ENCODE measurements at places on chromosomes 3 and 15.
A peak's percentile ranks its signal among the peaks of the same experiment; 100 is the strongest.

DNA sequence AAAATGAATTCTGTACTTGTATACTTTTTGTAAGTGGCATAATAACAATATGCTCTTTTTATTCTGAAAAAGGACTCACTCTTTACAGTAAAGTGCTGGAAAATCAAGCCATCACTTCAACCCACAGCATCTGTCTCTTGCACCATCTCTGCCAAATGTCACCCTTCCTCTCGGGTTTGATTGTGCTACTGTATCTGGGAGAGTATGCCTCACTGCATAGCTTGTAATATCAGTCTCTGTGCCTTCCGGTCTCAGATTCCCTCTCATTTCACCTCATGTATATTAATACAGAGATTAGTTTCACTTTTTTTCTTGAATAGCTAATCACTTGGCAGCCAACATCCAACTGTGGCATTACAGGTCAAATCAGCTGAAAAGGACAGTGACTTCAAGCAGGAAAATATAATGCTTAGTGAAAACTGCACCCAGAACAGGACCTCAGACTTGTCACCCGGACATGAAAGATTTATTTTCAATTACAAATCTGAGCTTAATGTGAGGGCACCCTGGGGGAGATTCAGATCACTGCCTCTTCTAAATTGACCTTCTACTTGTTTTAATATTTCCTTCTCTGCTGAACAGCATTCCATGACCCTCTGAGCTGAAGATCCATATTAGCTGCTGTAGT lies 605.8 kb upstream of the NAALADL2 start:
- no peak for DNase-seq

DNA sequence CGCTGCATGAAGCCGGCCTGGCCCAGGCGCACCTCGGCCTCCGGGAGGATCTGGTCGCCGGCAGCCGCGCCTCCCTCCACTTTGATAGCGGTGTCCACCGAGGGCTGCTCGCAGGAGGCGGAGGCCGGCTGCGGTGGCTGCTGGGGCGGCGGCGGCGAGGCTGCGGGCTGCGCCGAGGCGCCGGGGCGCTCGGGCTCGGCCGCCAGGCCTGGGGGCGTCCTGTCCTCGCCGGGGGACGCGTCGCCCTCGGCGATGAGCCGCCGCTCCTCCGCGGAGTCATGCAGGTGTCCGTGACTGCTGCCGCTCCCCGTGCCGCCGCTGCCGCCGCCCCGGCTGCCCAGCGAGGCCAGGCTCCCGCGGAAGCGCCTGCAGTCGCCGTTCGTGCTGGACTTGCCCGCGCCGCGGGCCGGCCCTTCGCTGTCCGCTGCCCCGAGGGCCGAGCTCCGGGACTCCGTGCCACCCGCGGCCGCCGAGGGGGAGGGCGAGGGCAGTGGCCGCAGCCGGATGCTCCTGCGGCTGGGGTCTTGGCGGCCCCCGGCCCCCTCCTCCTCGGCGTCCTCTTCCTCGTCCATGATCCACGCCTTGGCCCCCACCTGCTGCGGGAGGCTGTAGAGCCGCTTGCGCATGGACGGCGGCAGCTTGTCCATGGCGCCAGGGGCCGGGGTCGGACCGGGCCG lies 996 bp downstream of the HCN4 start:
- DNase-seq: no peak

DNA sequence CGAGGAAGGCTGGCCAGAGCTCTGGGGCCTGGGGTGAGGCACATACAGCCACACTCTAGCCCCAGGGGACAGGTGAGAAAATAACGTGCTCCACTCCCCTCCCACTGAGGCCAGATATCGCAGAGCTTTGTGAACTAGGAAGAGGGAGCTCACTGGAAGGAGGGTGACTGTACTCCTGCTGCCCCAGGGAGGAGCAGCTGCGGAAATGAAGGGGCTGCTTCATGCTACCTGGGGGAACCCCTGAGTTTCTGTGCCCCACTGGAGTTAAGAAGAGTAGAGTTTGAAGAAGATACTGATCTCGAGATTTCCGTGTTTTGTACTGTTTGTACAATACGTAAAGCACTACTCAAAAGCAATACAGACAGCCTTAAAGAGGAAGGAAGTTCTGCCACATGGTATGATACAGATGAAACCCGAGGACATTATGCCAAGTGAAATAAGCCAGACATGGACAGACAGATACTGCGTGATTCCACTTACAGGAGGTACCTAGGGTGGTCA lies 44.6 kb downstream of the CMTM6 start:
- DNase-seq: peak; percentile 72

GRCh38 chr3:155192957-155193746 lies 100.3 kb downstream of the STRIT1 start:
- no peak for DNase-seq

DNA sequence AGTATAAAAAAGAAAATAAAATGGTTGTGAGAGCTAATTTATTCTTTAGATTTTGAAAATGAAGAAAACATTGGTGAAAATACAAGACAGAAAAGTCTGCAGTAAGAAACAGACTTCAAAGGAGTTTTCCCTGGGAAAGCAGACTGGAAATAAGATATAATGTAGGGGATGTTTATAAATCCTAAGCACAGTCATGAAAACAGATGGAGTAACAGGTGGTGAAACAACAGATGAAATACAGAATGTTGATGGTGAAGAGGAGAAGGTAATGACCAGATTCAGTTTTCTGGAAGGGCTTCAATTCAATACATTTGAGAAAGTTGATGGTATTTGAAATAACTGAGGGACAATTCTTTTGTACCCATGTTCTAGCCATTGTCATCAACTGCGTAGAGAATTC lies 353.9 kb downstream of the CHL1 start:
- no peak for DNase-seq

- DNase-seq: no peak
Observed at GRCh38 chr15:89187301-89187985, 33.9 kb downstream of the RLBP1 start.

DNA sequence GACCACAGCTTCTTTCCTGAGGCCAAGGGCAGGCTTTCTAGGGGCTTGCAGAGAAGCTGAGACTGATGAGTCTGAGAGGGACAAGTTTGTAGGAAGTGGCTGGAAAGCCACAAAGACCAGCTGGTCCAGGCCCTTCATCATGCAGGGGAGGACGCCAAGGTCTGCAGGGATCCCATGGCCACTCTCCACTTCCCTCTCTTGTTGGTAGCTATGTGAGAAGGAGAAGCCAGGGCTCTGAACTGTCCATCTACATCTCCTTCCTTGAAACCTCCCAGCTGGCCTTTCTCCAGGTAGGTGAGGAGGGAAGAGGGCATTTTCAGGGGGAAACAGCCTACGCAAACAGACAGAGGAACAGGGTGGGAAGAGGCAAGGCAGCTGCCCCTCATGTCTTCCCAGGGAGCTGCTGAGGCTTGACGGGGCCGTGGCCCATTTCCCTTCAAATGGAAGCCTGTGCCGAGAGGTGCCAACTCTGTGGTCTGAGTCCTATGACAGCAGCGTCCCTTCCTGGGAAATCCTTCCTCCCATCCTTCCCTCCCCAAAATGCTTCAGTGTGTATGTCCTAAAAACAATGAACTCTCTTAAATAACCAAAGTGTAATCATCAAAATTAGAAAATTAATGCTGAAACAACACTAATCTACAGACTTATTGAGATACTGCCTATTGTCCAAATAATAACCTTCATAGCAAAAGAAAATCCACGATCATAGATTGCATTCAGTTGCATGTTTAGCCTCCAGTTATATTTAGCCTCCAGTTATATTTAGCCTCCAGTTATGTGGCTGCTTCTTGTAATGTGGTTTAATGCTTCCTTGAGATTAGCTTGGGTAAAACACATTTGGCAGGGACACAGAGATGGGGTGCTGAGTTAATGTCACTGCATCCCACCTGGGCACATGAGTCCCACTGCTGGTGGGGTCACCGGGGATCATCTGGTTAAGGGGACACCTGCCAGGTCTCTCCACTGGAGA lies 36.0 kb downstream of the GNB5 start:
- no peak for DNase-seq

DNA sequence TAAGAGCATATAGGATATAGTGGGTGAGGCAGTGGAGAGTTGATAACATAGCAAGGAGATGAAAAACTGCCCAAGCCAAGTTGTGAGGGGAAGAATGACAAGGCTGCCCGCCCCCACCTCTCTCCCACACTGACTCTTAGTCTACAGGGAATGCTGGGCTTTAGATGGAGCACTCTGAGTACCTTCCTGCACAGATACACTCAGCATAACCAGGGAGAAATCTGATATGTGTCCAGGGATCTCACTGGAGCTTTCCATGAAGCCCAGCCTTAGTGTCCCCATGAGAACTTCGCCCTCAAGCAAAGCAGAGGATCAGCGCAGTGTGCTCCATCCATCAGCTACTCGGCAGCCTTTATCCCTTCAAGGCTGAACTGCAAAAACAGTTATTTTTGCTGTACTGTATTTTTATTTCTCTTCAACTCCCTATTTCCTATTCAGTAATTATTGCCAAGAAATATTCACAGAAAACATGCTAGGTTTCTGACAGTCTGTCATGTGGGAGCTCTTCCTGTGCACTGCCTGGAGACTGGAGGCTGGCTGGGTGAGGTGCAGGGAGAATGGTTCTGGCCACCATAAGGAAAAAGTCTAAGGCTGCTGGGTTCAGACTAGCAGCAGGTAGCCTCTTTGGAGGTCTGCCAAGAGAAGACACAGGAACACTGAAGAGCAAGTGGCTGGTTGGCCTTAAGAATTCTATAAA lies 475.2 kb upstream of the PPP2R3A start:
- DNase-seq: no peak

- DNase-seq: no peak
Observed at GRCh38 chr15:74133694-74134386, 3.5 kb downstream of the ISLR2 start.

- no peak for DNase-seq
Observed at GRCh38 chr3:196220587-196220986, 4.3 kb downstream of the SLC51A start.

- DNase-seq: no peak
Observed at GRCh38 chr3:65314269-65314668, 626.5 kb upstream of the ADAMTS9 start.

DNA sequence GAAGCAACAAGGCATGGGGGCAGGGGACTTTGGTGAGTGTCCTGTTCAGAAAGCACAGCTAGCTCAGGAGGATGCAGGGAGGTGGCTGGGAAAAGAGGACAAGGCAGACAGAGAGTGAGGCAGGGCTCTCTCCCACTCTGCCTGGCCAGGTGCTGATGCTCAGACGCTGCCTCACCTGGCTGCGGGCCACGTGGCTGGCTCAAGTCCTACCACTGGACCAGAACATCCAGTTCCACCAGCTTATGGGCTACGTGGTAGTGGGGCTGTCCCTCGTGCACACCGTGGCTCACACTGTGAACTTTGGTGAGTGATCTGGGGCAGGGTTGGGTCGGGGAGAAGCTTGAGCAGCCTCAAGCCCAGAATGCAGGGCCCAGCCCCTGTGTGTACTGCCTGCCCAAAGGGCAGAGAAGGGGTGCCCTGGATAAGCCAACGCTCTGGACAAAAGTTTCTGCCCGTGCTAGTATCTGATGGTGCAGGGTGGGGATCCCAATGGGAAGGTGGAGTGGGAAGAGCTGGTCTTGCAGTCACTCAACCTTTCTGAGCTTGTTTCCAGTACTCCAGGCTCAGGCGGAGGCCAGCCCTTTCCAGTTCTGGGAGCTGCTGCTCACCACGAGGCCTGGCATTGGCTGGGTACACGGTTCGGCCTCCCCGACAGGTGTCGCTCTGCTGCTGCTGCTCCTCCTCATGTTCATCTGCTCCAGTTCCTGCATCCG lies 20.9 kb downstream of the NOX5 start:
- DNase-seq: no peak

GRCh38 chr15:80526556-80527340 lies 122.6 kb downstream of the ARNT2 start:
- no peak for DNase-seq

DNA sequence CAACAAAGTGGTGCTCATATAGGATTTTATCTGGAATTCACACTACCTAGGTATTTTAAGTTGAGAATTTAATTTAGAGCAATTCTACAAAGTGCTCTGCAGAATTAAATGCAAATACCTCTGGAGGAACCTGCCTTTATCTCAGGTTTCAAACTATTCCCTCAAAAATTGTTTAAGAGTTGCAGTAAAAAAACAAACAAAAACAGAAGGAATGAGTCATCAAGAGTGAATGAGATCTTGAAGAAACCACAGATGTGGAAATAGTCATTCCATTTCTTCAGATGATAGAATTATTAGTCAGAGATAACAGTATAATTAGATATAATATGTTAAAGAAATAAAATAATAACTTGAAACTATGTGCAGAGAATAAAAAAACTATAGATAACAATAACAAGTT lies 80.8 kb upstream of the SCN5A start:
- no peak for DNase-seq

DNA sequence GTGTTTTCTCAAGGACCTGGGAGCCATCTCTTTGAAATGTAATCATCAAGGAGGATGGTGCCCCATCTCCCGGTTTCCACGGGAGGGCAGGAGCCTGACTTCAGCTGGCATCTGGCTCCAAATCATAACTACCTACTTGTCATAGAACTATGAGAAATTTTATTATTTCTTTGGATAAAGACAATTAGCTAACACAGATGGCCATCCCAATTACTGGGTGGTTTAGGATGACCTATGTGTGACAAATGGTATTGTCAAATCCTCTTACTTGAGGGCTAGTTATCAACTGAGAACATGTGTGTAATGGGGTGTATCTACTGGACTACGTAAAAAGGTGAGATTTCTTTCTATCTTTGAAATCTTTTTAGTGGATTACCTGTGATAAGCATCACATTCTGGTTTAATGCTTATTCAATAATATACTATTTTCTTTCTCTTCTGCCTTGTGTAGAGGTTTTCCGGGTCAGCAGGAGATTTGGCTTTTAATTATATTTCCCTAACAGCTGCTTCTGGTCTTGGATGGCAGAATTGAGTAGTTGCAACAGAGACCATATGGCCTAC lies 15.3 kb upstream of the PARP14 start:
- no peak for DNase-seq

GRCh38 chr3:171417813-171418212 lies 42.4 kb downstream of the TNIK start:
- DNase-seq: no peak

- DNase-seq: no peak
Observed at GRCh38 chr15:99721104-99721778, 12.0 kb downstream of the LYSMD4 start.

DNA sequence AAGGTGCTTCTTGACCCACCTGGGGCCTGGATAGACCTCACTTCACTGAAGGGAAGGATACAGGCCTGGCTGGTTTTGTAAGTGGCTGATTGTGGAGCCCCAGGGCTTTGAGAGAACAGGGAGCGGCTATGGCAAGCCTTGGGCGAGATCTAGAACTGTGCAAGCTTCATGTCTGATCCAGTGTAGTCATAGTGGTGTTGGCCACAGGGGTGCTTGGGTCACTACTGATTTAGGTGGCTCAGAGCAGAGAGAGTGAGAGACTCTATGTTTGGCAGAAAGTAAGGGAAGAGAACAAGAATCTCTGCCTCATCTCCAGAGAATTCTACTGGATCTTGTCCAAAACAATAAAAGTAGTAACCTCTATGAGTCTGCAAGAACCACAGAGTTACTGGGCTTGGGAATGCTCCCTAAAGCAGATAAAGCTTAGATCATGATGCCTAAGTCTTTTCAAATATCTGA lies 394.2 kb upstream of the EPHA3 start:
- DNase-seq: no peak

GRCh38 chr3:53748512-53749271 lies 97.5 kb downstream of the CHDH start:
- no peak for DNase-seq

GRCh38 chr3:197231321-197231720 lies 67.1 kb downstream of the DLG1 start:
- DNase-seq: no peak

Data from T follicular helper cell (primary cell).